Stomach (tissue), 19 donors: ENCODE measurements at places on chromosomes 11 and 22.

- H3K36me3 ChIP-seq, result no peaks in the 10 kb centered on the region
- H3K27me3 ChIP-seq, result no peaks in the 10 kb centered on the region
- H3K27ac ChIP-seq, result no peak overlapping the region
- H3K4me1 ChIP-seq, result no peaks in the 10 kb centered on the region
Observed at GRCh38 chr11:42344204-42344792, 884.8 kb upstream of the LRRC4C start.

DNA sequence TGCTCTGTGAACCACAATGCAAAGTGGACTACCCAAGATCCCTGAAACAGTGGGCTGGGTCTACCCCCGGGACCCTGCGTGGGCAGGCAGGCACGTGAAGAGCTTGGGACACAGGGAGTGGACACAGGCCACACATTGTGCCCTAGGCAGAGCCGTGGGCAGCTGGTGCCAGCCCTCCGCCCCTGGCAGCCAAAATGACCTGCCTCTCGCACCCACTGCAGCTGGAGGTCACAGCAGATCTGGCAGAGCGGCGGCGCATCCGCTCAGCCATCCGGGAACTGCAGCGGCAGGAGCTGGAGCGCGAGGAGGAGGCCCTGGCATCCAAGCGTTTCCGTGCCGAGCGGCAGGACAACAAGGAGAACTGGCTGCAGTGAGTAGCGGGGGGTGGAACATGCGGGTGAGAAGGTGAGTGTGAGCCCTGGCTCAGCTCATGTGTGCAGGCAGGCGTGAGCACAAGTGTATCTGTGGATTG is 6.7 kb downstream of the SMTN start:
- no peak overlapping the region for H3K4me3 ChIP-seq
- peaks cover 54% of the 10 kb centered on the region for H3K36me3 ChIP-seq
- H3K27ac ChIP-seq, result peak overlapping the region; percentile 95

DNA sequence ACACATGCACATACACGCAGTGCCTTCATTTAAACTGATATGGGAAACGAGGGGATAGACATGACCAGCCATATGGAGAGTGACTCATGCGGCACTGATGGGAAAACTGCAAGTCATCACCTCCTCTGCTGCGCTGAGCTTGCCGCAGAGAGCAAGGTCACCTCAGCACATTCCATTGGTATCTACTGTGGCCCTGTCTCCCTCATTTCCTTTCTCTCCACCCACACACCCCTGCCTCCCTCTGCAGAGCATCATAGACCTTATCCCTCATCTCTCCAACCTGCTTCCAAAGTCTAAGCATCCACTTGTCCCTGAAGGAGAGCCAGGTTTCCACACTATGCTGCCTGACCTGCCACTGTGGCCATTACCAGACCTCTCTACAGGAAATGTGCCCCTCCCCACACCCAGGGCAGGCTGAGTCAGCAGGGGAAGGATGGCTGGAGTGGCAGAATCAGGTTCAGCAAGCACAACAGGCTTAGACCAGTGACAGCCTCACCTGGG is 116.9 kb upstream of the SNX19 start:
- H3K27me3 ChIP-seq, result no peaks in the 10 kb centered on the region
- H3K27ac ChIP-seq, result no peak overlapping the region
- DNase-seq, result no peak
- H3K4me3 ChIP-seq, result no peak overlapping the region
- H3K4me1 ChIP-seq, result no peaks in the 10 kb centered on the region

DNA sequence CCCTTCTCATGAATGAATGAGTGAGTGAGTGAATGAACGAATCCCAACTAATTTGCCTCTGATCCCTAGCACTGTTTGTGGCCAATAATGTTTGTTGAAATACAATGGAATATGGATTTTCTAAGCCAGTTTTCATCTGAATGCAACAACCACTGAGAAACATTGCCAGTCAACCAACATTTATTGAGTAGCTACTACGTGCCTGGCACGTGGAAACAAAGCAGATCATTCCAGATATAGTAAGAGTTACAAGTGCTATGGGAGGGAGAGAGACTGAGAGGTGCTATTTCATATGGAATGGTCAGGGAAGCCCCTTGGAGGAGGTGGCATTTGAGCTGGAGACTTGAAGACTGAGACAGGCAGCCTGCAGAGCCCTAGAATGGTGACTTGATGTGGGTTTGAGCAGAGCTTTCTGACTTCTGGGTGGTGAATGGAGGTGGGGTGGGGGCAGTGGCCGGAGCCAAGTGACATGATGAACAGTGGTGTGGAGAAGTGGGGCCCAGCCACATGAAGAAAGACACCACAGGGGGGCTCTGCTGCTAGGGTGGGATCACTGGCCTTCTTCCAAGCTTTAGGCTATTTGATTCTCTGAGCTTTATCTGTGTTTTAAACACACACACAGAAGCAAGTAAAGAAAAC is 35.1 kb upstream of the SMTN start:
- H3K27me3 ChIP-seq, result no peaks in the 10 kb centered on the region
- peak overlapping the region; percentile 88 for H3K27ac ChIP-seq
- H3K4me1 ChIP-seq, result peaks cover 35% of the 10 kb centered on the region
- no peak overlapping the region for H3K4me3 ChIP-seq

DNA sequence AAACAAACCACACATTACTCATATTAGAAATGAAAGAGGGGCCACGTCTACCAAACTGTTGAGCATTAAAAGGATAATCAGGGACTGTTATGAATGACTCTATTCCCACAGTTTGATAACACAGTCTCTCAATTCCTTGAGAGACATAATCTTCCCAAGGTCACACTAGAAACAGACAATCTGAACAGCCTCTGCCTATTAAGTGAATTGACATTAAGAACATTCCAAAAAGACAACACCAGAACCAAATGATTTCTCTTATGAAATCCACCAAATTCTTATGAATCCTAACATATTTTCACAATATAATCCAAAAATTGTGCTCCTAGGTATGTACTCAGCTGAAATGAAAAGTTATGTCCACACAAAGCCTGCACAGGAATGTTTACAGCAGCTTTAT is 4.6 kb downstream of the RFPL1 start:
- H3K4me1 ChIP-seq, result no peaks in the 10 kb centered on the region
- H3K27ac ChIP-seq, result no peak overlapping the region
- no peak for DNase-seq

GRCh38 chr11:60844045-60844869 is 2.3 kb downstream of the CCDC86 start:
- H3K27ac ChIP-seq, result peak overlapping the region; percentile 89
- H3K4me3 ChIP-seq, result peak overlapping the region; percentile 94
- no peaks in the 10 kb centered on the region for H3K27me3 ChIP-seq
- peaks cover 33% of the 10 kb centered on the region for H3K4me1 ChIP-seq
- H3K36me3 ChIP-seq, result peaks cover 21% of the 10 kb centered on the region

GRCh38 chr11:2997406-2997805 is 5.3 kb upstream of the NAP1L4 start:
- H3K4me3 ChIP-seq, result no peak overlapping the region
- DNase-seq, result no peak
- H3K36me3 ChIP-seq, result peaks cover 26% of the 10 kb centered on the region
- no peak overlapping the region for H3K27ac ChIP-seq

- H3K27me3 ChIP-seq, result no peaks in the 10 kb centered on the region
- H3K36me3 ChIP-seq, result peaks cover 73% of the 10 kb centered on the region
- H3K27ac ChIP-seq, result no peak overlapping the region
- no peak overlapping the region for H3K4me3 ChIP-seq
- DNase-seq, result no peak
- no peaks in the 10 kb centered on the region for H3K4me1 ChIP-seq
Observed at GRCh38 chr11:74162681-74163467, 7.9 kb downstream of the C2CD3 start.

DNA sequence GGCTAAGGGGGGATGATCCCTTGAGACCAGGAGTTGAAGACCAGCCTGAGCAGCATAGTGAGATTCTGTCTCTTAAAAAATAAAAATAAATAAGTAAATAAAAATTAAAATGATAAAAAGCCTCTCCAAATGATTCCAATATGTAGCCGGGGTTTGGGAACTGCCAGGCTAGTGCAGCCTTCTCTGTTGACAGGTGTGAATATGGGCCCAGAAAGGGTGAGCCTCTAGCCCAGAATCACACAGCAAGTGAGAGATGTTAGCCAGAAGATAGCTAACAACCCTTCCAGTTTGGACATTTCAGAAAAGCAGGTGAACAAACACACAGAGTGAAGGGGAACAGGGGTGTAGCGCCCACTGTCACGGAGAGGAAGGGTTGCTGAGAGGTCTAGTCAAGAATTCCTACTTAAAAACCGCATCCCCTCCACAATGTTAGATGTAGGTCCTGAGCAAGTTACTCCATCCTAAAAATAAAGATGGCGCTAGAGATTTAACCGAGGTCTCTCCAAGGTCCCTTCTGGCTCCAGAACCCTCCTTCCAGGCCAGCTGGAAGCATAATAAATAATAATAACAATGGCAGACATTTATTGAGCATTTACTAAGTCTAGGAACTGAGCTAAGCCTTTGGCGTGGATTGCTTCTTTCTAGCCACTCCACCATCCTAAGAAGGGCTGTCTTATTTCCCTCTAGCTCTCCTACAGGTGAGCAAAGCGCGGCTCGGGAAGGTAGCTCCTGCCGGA is 51.6 kb downstream of the CYTH4 start:
- H3K4me1 ChIP-seq, result peaks cover 31% of the 10 kb centered on the region
- DNase-seq, result no peak
- H3K27ac ChIP-seq, result no peak overlapping the region
- H3K27me3 ChIP-seq, result peaks cover 59% of the 10 kb centered on the region

DNA sequence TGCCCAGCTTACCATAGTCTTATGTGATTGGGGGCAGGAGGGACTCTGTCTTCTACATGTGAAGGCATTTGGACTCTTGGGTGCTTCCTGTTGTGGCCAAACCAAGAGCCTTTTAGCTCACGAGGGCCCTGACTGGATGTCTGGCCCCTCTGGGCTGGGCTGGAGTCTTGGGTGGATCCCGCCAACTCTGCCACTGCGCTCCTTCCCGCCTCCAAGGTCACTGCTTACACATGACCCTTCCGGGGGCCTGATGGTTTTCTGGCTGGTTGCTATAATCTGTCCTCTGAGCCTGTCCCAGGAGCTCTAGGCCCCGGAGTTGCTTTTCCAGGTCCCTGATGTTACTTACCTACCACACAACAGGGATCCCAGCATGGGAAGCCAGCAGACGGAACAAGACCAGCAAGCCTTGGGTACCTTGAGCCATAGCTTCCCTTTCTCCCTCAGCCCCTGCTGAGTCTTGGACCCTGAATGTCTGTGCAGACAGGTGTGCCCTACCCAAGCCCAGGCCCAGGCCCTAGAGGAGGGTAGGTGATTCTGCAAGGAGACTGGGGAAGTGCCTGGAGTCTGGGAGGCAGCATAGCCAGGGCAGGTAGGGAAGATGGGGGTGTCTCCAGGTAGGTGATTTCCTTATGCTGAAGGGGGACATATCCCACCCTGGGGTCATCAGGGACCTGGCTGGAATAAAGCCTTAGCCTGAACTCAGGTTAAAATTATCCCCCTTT is 100.3 kb downstream of the TSPAN18 start:
- no peak overlapping the region for H3K4me3 ChIP-seq
- H3K27me3 ChIP-seq, result no peaks in the 10 kb centered on the region
- H3K36me3 ChIP-seq, result no peaks in the 10 kb centered on the region
- H3K4me1 ChIP-seq, result no peaks in the 10 kb centered on the region
- no peak overlapping the region for H3K27ac ChIP-seq
- DNase-seq, result no peak
